ENCODE measurements at places on chromosomes 5 and 9.
A peak's percentile ranks its signal among the peaks of the same experiment; 100 is the strongest.

GRCh38 chr5:62431735-62432620 lies 19.4 kb downstream of the IPO11 start:
- DNase-seq = peak; percentile 21

DNA sequence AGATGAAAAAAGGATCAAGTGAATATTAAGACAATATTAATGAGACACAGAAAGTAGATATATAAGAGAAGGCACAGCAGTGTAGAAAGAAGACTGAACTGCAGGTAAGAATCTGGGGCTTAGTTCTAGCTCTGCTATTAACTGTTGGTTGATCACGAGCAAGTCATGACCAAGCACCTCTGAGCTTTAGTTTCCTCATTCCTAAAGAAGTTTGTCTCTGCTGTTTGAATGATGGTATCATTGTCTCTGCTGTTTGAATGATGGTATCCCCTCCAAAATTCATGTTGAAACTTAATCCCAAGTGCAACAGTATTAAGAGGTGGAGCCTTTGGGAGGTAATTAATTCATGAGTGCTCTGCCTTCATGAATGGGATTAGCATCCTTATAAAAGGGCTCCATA lies 2.5 kb upstream of the NME5 start:
- no peak for DNase-seq

- DNase-seq = peak; percentile 28
Measured at GRCh38 chr5:112276991-112277390, 142.1 kb downstream of the EPB41L4A start.

DNA sequence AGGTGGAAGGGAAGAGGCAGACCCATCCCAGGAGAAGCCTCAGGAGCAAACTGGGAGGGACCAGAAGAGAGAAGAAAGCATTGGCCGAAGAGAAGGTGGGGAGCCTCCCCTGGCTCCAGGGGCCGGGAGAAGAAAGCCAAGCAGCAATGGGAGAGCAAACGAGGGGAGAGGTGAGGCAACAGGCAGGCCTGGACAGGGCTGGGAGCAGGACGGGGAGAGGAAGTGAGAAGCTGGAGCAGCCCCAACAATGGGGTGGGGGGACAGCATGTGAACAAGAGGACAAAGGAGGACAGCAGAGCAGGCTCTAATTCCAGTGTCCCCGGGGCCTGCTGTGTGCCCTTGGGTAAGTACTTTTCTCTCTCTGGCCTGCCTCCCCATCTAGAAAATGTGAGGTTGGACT lies 115.3 kb downstream of the PSD2 start:
- no peak for DNase-seq

- no peak for DNase-seq
Measured at GRCh38 chr9:120655005-120655622, 59.2 kb downstream of the MEGF9 start.

GRCh38 chr5:180179442-180180420 lies 29.3 kb downstream of the RASGEF1C start:
- DNase-seq = no peak

DNA sequence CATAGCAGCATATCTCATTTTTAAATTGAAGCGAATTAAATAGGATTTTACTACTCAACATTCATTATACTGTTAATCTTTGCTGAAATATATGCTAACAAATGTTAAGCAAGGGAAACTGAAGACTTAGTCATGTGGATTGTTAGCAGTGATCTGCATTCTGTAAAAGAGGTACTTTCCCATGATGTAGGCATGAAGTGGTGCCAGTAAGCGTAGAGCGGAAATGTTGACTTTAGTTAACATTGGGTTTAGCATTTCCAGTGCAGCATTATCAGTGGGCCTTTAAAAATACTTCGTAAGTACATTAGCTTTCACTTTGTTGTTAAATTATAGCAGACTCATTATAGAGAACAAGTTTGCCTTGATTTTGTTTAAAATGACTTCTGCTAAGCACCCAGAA lies 130.3 kb downstream of the CDC42SE2 start:
- no peak for DNase-seq

GRCh38 chr9:91017245-91017644 lies 215.6 kb downstream of the SYK start:
- no peak for DNase-seq

DNA sequence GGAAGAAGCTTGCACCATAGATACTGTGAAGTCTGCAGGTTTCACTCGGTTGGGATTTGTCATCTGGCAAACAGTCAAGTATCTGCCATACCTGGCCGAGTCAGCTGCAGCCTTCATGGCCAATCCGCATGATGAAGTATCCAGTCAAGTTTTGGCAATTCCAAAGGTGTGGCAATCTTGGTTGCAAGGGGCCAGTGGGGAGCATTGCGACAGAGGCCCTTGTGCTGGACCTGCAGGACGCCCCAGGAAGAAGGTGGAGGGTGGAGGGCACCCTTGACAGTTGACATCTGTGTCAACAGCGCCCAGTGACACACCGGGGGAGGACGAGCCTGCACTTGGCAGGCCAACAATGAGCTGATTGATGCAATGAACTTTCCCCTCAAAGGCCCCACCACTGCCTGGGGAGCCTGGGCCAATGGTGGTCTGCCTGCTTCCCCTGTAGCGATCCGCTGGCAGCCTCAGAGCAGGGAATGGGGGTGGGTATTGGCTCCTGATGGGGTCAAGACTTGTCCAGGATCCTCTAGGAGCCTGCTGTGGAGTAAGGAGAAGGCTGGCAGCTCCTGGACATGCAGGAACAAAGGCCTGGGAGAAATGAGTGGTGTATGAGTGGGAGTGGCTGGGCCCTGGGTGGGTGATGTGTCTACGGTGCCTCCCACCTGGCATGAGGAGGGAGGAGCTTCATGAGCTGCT lies 122.8 kb upstream of the PITX1 start:
- no peak for DNase-seq

GRCh38 chr9:135736272-135736978 lies 34.4 kb downstream of the KCNT1 start:
- DNase-seq = no peak

DNA sequence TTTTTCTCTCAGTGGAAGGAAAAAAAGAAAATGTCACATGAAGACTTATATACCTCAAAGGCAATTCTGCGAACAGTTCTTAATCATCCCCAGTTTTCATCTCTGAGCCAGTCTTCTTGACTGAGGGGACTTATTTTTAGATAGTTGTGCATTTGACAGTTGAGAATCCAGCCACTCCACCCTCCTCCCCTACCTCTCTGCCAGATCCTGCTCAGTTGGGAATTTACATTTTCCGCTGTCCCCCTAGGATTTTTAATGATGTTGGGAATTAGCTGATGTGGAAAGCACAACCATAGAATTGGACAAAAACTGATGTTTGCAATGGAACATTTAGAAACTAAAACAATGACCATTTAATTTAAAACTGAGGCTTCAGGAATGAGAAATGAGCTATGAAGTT lies 194.3 kb upstream of the PIK3R1 start:
- no peak for DNase-seq

GRCh38 chr5:120255214-120255613 lies 208.9 kb upstream of the PRR16 start:
- DNase-seq = no peak

- no peak for DNase-seq
Measured at GRCh38 chr5:142390334-142390733, 65.5 kb upstream of the SPRY4 start.

DNA sequence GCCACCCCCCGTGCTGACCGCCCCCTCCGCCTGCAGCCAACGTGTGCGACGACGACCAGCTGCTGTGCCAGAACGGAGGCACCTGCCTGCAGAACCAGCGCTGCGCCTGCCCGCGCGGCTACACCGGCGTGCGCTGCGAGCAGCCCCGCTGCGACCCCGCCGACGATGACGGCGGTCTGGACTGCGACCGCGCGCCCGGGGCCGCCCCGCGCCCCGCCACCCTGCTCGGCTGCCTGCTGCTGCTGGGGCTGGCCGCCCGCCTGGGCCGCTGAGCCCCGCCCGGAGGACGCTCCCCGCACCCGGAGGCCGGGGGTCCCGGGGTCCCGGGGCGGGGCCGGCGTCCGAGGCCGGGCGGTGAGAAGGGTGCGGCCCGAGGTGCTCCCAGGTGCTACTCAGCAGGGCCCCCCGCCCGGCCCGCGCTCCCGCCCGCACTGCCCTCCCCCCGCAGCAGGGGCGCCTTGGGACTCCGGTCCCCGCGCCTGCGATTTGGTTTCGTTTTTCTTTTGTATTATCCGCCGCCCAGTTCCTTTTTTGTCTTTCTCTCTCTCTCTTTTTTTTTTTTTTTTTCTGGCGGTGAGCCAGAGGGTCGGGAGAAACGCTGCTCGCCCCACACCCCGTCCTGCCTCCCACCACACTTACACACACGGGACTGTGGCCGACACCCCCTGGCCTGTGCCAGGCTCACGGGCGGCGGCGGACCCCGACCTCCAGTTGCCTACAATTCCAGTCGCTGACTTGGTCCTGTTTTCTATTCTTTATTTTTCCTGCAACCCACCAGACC lies 80.2 kb downstream of the NTNG2 start:
- DNase-seq = no peak

- DNase-seq = no peak
Measured at GRCh38 chr9:133430244-133430643, 8.1 kb downstream of the ADAMTS13 start.

DNA sequence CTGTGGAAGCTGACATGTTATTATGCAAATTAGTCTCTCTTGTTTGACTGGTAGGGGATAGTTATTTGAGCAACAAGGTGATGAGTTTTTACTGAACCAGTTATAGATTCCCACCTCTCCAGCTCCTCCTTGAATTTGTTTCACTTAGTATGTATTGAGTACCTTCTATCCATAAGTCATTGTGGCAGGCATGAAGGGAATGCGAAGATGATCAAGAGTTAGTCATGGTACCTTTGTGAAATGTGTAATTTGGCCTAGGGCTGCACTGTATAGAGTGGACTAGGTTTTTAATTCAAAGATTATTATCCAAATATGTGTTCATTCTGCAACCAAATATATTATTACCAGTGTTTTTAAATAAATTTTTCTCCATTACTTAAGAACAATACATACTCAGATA lies 110.1 kb downstream of the HACD4 start:
- DNase-seq = no peak

- DNase-seq = no peak
Measured at GRCh38 chr5:125703616-125704015, 719.6 kb upstream of the GRAMD2B start.

GRCh38 chr5:9780501-9780900 lies 150.3 kb upstream of the TAS2R1 start:
- no peak for DNase-seq

GRCh38 chr5:116616876-116617275 lies 42.3 kb upstream of the SEMA6A start:
- DNase-seq = no peak

GRCh38 chr5:38149815-38150195 lies 108.6 kb upstream of the EGFLAM start:
- no peak for DNase-seq

Data from BE2C (cell line).